ENCODE measurements at places on chromosomes 6 and 20. TPM values are rescaled to one million over a fixed set of nuclear protein-coding genes. Genes with fewer than 3 reads are reported as not detected.

DNA sequence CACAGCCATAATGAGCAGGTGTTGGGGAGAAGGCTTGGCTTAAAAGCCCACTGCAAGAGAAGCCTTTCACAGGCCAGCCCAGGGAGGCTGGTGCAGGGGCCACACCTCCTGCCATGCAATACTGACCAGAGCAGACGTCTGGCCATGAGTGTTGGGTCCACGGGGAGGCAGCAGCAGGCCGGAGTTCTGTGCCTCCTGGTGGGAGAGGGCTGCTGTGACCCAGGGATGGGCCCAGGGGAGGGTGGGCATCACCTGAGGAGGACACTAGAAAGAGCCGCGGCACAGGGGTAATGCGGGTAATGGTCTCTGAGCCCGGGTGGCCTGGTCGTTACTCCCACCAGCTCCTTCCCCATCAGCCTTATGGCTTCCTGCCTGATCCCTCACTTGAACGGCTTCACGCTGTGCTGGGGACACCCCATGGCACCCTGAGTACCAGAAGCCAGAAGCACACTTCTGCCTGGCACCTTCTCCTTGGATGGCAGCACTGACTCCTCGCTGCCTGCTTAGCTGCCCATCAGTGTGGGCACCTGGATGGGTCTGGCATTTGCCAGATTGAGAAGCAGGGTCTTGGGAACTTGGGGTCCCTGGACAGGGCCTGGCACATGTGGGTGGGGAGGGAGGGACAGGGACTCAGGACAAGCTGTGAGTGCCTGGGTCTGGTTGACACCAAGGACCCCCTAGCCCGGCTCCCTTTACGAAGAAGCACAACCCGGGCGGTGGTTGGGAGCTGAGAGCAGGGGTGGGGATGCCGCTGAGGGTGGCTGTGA, 108.8 kb downstream of the ASXL1 start:
- peak; percentile 52 for DNase-seq

DNA sequence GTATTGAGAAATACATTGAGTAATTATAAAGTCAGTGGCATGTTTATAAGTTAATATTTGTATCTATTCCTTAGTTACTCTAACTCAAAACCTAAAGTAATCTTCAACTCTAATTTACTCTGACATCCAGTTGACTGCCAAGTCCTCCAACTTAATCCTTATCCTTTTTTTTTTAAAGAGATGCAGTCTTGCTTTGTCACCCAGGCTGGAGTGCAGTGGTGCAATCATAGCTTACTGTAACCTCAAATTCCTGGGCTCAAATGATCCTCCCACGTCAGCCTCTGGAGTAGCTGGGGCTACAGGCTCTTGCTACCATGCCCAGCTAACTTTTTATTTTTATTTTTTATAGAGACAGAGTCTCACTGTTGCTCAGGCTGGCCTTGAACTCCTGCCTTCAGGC, 24.4 kb downstream of the PTPN1 start:
- peak; percentile 90 for DNase-seq

GRCh38 chr6:105619971-105620741, 217.3 kb upstream of the PREP start:
- no peak for DNase-seq

DNA sequence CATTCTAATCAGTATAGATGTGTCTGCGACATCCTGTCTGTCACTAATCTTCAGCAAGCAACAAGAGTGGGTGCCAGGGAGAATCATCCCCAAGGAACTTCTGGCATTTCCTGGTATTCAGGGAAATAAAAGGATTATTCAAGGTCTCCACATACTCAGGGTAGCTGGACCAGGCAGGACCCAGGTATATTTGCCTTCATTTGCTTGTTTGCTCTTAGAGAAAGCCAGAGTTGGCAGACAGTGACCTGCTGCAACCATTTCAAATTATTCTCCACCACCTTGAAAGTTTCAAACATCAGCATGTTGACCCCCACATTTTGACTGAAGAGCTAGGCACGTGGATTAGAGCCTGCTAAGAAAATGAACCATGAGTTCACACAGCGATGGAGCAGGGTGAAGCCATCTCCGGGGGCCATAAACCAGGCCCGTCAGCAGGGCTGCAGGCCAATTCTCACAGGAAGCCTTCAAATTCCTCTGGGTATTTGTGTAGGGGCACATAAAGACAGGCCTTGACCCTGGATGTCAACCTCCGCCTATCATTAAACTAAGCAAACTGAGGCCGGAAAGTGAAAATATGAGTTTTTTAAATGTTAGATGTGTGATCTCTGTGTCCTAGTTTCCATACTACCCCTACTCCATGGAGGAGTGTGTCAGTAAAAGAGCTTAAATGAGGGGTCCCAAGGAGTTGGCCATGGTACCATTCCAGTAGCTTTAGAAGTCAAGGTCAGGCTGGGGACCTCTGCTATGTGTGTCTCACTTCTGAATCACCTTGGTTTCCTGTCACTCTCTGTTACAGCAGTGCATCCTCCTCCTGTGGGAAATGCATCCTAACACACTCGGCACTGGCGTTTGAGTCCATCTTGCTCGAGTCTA, 32.9 kb downstream of the TRAM2 start:
- DNase-seq = peak; percentile 83

DNA sequence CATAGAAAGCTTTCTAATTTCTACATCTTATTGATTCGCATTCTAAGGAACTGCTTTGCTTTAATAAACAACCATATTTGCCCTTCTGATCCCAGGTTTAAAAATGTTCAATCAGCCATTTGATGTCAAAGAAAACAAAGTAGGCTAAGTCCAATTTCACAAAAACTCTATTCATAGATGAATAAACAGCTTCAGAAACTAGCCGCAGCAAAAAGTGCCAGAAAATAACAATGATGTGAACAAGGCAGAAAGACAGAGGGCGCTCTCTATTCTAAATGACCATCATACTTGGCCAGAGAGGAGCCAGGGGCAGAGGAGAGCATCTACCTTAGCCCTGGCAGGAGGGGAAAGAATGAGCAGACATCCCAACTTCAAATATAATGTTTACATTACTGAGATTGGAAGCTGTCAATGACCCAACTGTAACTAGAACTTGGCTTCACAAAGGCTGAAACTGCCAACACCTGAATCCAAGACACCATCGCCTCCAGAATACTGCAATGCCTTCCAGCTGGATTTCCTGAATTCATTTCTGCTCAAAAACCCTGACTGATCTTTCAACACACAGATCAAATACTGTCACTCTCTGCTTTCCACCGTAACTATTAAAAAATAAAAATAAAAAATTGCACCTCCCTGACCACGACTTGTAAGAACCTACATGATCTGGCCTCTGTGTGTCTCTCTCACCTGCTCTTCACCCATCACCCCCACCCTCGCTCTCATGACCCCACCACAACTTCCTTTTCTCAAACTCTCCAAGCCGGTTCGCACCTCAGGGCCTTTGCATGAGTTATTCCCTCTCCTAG, 9.5 kb downstream of the CNKSR3 start:
- no peak for DNase-seq

DNA sequence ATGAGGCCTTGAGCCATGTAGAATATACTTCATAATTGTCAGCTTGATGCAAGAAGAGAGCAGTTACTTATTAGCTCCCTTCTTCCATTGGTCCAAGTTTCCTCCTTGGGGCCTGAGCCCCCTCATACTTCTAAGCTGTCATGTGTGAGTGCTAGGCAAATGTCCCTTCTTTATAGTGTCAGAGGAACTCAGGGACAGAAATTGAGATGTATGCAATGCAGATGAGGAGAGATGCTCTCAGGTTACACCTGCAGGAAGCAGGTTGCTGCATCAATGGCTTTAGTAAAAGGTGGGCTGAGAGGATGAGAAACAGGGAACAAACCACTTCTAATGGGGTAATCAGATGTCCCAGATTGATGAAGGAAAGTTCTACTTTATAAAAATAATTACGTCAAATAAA, 6.7 kb upstream of the PDSS2 start:
- no peak for DNase-seq

DNA sequence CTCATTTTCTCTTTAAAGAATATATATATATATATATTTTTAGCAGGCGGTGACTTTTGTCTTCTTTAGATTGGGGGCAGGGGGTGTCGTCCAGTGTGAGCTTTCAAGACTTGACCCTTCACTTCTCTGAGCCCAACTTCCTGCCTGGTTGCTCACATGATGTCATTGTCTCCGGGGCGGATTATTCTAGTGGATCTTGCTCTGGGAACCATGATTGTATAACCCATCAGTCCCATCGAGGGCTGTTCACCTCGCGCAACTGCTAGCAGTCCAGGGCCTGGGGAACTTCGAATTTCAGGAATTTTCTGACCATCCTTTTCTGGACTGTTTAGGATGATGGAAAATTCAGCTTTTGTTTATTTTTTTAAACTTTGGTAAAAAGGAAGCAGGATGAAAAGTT, 1.0 kb downstream of the IGF2R start:
- peak; percentile 89 for DNase-seq

GRCh38 chr6:169253337-169254238, at the start of gene THBS2:
Gene THBS2, minus strand, starts transcription at chr6:169253846. Its CDS starts 3,062 bp downstream, at chr6:169250784.
- peak; percentile 75 for DNase-seq

DNA sequence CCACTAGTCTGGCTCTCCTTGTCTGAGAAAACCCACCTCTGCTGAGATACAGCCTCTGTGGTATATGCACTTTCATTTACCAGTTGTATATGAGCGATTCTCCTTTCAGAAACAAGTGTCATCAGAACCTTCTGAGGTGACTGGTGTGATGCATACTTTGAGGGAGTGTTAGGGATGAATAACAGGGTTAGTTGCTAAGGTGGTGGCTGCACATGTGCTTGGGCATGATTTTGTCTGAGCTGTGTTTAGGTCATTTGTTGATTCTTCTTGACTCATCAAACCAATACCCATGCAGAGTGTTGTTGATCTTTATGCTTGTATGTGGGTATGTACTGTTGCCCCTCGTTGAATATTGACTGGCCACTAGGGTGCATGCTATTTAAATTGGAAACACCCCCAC, 25.7 kb downstream of the DTD1 start:
- no peak for DNase-seq

- no peak for DNase-seq
Observed at GRCh38 chr20:60209048-60209447, 250.8 kb downstream of the CDH26 start.

DNA sequence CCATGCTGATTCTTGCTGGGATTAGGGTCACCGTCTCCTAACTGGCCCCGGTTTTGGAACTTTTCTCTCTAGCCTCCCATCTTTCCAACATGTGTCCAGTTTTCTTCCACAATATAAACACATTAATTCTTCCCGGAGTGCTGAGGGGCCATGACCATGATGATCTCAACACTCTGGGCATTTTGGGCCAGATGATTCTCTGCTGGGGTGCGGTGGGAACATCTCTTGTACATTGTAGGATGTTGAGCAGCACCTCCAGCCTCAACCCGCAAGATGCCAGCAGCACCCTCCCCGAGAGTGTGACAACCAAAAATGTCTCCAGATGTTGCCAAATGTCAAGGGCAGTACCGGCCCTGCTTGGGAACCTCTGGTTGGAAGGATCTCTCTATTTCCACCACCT, 164.8 kb downstream of the TFAP2C start:
- no peak for DNase-seq

- no peak for DNase-seq
Observed at GRCh38 chr20:41344477-41344876, 3.9 kb downstream of the LPIN3 start.

DNA sequence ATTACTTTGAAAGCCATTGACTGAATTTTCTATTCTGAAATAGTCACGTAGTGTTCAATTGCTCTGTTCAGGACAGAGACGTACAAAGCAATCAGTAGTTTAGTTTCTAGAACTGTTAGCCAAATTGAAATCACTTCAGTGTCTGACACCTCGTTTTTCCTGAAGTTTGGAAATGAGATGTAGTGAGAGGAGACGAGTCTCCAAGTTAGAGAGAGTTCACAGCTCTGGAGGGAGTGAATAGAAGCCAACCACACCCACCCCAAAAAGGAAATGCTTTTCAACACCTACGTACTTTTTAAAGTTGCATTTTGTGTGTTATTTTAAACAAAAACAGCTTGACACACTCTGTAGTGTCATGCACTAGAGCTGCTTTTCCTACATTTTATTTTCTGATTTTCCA, 296.0 kb downstream of the ADGRG6 start:
- DNase-seq = no peak

- peak; percentile 74 for DNase-seq
Observed at GRCh38 chr6:14682812-14683211, 563.1 kb upstream of the JARID2 start.

DNA sequence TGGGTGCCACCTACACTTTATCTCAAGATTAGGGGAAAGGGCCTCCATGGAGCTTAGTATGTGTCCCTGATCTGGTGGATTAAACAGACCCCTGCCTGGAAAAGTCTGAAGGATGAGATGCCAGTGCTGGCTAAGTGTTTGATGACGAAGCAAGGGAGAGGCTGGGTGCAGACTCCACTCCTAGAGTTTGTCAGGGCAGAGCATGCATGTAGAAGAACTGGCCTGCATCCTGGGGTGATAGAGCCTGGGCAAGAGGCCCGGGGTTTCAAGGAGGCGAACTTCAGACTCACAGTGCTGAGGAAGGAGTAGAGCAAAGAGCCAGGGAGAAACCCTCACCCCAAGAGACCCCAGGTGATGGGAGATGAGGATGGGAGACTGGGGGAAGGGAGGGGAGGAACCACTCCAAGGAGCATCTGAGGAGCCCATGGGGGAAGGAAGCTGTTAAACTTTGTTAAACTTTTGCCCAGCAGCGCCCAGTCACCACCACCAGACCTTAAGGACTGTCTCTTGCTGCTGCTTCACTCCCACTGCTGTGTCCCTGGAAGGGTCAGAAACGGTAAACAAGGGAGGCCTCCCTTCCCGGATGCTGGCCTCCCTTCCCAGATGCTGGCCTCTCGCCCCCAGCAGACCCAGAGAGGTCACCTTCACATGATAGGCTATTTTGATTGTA, 61.6 kb downstream of the RPRD1B start:
- peak; percentile 47 for DNase-seq

GRCh38 chr6:6315660-6316059, 4.8 kb downstream of the F13A1 start:
- DNase-seq = peak; percentile 18

DNA sequence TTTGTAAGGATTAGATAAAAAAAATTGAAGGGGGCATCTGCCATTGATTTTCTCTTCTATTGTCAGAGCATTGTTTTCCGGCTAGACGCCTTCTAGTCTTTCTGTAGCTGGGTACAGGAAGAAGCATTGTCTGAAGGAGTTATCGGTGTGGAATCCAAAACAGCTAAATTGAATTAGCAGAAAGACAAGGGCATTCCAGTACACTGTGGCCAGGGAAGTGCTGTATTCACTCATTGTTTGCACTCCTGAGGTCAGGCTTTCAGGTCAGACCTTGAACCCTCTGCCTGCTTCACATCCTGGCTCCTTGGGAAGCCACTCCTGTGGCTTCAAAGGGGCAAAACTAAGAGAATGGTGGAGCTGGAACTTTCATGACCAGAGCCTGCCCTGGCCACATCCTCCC, 81.1 kb upstream of the SNAP25 start:
- no peak for DNase-seq

DNA sequence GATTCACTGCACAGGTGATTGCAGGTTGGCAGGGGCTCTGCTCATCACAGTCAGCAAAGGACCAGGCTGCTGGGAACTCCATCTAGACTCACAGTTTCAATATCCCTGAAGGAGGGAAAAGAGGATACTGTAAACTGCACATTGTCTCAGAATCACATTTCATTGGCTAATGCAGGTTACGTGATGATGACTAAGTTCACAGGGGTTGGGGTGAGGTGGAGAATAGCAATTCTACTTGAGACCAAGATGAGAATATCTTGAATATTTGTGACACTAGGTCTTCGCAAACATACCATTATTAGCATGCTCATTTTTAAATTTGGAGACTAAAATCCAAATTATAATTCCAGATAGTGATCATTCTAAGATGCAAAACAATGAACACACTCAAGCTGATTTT, 208.5 kb upstream of the CITED2 start:
- no peak for DNase-seq

TNXB gene
- 4.8 TPM for total RNA-seq

COL9A1 gene
- not detected for total RNA-seq

TUBB2A gene
- total RNA-seq = 90.7 TPM

ESR1 gene
- total RNA-seq = 2.6 TPM

RIMS1 gene
- total RNA-seq = 1.3 TPM

ARMC2 gene
- total RNA-seq = 0.86 TPM

Measured in fibroblast of villous mesenchyme (primary cell).